ENCODE measurements at places on chromosomes 4 and X.

GRCh38 chr4:129623233-129623875 lies 527.4 kb downstream of the C4orf33 start:
- DNase-seq: peak; percentile 6

- DNase-seq: no peak
Observed at GRCh38 chrX:16946971-16947562, 609 bp downstream of the REPS2 start.

GRCh38 chr4:168712316-168712890 lies 215.6 kb downstream of the PALLD start:
- no peak for DNase-seq

DNA sequence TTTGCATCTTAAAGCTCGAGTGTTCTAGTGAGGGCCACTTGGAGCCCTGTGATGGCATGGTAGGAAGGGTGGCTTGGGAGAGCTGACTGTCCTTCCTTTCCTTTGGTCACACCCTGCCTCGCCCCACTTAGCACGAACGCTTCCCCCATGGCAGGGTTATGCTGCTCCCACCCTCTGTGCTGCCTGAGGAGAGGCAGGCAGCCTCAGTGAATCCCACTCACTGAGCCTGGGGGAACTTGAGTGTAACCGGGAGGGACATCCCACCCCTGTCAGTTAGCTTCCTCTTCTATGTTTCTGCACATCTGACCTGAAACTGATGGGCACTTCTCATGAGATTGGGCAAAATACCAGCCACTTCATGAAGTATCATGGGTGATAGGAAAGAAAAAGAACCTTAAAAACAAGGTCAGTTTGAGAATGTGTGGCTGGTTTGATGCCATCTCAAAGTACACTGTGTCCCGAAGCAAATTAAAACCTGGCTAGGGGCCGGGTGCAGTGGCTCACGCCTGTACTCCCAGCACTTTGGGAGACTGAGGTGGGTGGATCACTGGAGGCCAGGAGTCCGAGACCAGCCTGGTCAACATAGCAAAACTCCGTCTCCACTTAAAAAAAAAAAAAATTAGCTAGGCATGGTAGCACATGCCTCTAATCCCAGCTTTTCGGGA lies 10.1 kb downstream of the TKTL1 start:
- DNase-seq: no peak

DNA sequence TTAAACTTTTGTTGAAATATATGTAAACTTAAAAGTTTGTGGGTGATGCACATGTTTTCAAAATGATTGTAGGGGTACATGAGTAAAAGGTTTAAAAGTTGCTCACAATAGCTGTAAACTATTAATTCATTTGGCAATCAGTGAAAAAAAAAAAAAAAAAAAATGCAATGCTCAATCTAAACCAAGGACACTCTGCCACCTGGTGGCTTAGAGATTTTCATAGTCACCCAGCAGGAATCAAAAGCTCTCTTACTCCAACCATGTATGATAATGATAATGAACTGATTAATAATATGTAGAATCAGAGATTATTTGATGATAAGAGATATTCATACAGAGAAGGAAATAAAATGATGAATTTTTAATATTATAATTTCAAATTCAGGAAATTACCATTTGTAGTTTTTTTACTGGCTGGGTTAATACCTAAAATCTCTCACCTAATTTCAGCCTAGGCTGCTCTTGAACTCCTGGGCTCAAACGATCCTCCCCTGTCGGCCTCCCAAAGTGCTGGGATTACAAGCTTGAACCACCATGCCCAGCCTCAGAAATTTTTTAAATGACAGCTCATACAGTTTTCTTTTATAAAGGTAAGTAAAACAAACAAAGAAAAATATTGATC lies 46.9 kb upstream of the SLC25A4 start:
- DNase-seq: no peak

DNA sequence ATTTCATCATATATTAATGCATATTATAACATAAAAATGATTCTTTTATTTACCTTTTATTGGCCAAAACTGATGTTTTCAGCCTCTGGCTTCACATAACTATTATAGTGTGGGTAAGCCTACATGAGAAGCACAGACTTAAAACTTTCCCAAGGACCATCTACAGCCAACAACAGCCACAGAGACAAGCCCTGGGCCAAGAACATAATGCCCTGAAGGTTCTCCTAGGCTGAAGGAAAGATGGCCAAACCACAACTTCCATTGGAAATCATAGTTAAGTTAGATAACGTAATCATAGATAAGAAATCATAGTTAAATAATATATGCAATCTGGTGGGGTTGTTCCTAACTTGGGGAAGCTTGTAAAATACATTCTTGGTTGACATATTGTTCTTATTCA lies 280.0 kb upstream of the EMCN start:
- no peak for DNase-seq

- no peak for DNase-seq
Observed at GRCh38 chr4:145176641-145177432, 3.6 kb downstream of the OTUD4 start.

GRCh38 chrX:38326086-38326485 lies 1.2 kb downstream of the RPGR start:
- no peak for DNase-seq

GRCh38 chr4:185470501-185471195 lies 885 bp downstream of the CCDC110 start:
- no peak for DNase-seq

GRCh38 chr4:101345596-101346350 lies 1.6 kb downstream of the PPP3CA start:
- DNase-seq: peak; percentile 66

- no peak for DNase-seq
Observed at GRCh38 chr4:86439293-86439692, 79.4 kb upstream of the MAPK10 start.

DNA sequence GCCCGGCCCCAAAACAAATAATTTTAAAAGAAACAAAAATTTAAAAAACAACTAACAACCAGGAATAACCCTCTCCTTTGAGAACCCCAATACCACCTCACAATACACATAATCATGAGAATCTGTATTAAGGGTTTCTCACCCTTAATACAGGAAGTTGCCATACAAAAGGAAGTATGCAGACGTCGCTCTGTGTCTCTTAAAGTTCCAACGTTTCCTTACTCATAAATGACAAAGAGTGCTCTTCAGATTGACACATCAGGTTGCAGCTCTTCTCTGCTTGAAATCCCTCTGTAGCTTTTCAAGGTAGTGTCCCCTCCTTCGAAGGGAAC lies 73.9 kb upstream of the IRF2 start:
- no peak for DNase-seq

GRCh38 chrX:136689436-136689835 lies 41.5 kb downstream of the CD40LG start:
- DNase-seq: no peak

GRCh38 chr4:136662539-136662938 lies 869.8 kb downstream of the PCDH18 start:
- DNase-seq: no peak

DNA sequence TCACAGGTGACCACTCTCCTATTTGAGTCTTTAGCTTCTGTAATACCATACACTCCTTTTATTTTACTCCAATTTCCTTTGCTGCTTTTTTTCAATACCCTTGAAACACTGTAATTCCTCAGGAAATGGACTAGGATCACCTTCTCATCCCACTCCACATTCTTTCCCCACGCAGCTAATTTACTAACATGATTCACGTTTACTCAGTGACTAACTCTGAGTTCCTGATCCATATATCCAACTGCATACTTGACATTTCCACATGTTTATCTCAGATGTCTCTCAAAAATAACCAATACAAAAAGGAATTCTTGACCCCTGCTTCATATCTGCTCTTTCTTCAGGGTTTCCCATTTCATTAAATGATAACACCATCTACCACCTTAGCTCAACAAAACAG lies 19.9 kb downstream of the RPS6KA6 start:
- DNase-seq: no peak

GRCh38 chrX:149286940-149287349 lies 218.2 kb downstream of the IDS start:
- peak; percentile 0 for DNase-seq

GRCh38 chrX:115330498-115331168 lies 41.1 kb downstream of the LUZP4 start:
- DNase-seq: peak; percentile 0
